HCEC 1CT (cell line): ENCODE measurements at places on chromosomes 13 and 19.

- DNase-seq, result peak; percentile 49
Observed at GRCh38 chr19:55638864-55639359, 1.9 kb upstream of the ZNF580 start.

GRCh38 chr19:32661318-32661717 is 13.7 kb downstream of the ANKRD27 start:
- DNase-seq, result no peak

DNA sequence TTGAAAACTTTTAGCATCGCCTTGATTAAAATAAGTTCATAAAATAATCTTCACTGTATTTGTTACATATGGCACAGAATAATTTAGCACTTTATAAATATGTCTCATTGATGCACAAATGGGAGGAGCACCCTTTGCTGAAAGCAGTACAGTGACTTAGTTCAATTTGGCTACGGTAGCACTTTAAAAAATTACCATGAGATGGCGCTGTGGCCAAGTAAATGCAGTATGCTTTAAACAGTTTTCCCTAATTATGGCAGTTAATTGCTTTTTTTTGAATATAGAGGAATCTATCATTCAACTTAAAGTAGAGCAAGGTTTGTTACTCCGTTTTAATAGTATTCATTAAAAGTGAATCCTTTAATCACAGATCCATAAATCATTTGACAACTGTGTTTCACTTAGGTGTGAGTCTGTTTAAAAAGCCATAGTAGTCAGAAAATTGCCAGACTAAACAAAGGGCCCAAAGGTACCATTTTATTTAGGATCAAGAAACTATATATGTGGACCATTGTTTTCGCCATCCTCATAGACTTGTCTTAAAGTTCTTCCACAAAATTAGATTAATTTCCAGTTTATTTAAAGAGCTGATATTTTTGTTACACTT is 34.7 kb upstream of the ESD start:
- DNase-seq, result peak; percentile 43

DNA sequence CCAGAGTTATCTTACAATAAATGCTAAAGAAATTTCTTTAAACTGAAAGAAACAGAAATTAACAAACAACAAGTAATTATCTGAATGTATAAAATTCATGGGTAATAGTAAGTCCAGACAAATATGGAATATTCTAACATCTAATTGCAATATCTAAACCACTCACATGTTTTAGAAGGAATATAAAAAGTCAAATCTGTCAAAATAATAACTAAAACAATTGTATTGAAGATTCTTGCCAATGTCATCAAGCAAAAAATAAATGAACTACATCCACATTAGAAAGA is 942.9 kb upstream of the PCDH20 start:
- DNase-seq, result no peak

- no peak for DNase-seq
Observed at GRCh38 chr13:68810660-68811059, 1297.0 kb upstream of the ATXN8OS start.

DNA sequence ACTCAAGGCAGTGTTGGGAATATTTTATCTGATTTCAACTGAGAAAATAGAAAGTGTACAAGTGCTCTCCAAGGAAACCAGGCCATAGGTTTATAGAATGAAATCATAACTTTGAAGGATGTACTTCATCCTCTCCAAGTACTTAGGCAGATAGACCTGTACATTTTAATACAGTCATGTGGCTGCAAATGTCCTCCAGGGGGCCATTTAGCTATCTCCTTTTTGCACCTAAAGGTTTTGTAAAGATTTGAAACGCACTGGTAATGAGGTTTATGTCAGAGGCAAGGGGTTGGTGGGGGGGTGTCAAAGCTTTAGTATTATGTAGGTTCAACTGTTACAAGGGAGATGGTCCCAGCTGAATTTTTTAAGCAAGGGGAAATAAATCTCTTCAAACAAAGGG is 364.4 kb downstream of the DCT start:
- DNase-seq, result no peak
